Omental fat pad (tissue), 4 donors: ENCODE measurements at places on chromosomes 3 and 15.

- peak; percentile 59 for DNase-seq
These were observed at the start of gene PLD1 for GRCh38 chr3:171809861-171810628. PLD1 (minus strand) TSS chr3:171810483; CDS start chr3:171738051, 72,432 bp downstream.

DNA sequence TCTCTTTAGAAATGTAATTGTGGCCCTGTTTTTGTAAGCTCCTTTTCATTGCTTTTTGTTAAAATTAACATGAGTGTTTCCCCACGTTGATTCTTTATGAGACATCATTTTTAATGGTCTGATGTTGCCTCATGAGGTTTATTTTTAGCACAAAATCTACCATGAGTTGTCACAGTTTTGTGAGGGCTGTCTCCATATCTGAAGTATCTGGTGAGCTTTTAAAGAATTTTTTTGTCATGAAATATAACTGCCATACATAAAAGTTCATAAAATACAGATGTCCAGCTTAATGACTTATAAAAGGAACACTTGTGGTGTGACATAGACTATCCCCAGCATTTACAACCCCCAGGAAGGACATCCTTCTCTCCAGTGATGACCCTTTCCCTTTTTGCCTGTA is 34.3 kb upstream of the CEMIP start:
- no peak for DNase-seq

GRCh38 chr15:79168922-79169456 is 78.4 kb upstream of the RASGRF1 start:
- DNase-seq = no peak

- no peak for DNase-seq
These were observed 503.6 kb upstream of the NAALADL2 start for GRCh38 chr3:174355505-174355904.

DNA sequence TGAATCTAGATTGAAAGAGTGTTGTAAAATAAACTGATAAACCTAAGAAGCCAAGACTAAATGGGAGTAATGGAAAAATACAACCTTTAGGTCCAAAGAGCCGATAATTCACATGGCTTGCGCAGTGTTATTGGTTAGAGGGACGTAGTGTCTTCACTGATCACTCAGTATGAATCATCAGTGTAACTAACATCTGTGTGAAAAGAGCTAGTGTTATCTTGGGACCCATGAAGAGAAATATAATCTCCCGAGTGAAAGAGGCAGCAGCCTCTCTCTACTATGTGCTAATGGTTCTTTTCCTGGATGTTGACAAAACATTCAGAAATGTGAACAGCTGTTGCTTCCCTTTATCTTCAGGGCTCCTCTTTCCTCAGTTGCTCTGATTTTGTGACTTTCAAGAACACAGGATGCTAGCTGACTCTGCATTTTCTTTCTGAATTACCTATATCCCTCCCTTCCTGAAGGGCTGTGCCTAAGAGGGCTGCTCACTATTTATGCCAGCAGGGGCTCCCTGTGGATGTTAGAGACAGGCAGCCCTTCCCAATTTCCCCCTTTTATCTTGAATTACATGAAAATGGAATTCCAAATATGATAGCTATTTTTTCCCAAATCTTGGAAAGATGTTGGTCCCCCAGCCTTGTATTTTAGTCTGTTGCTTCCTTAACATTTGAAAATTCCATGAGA is 128.8 kb downstream of the GRM7 start:
- DNase-seq = no peak

- DNase-seq = no peak
These were observed 9.8 kb downstream of the MAP1A start for GRCh38 chr15:43527016-43527801.

- DNase-seq = no peak
These were observed 93.7 kb downstream of the MYLK start for GRCh38 chr3:123790254-123791072.

DNA sequence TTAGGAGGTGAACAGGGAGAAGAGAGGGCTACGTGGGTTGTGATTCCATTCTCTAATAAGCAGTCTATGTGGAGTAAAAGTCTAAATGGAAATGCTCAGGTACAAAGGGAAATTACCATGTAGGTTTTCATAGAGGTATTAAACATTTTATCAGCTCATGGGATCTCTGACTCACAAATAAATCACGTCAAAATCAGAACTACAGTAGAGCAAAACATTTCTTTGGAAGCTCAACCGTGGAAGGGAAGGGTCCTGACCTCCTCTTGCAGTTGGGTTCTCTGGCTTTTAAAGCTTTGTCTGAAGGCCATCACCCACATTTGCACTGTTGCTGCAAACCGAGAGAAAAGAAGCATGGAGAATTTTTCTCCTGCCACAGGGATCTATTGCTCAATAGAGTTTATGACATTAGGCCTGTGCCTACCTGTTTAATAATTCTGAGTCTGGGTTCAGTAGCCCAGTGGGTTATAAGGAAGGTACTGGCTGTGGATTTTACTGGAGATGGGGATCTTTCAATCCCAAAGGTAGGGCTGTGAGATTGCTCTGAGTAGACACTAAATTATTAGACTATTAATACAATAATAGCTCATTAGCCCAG is 24.2 kb upstream of the PGPEP1L start:
- no peak for DNase-seq
